ENCODE measurements at places on chromosomes 4 and X. TPM values are rescaled to one million over a fixed set of nuclear protein-coding genes. Genes with fewer than 3 reads are reported as not detected.

- no peak for DNase-seq
Observed at GRCh38 chr4:78312989-78313753, 238.4 kb upstream of the ANXA3 start.

The STEEP1 gene
- 22.1 TPM for total RNA-seq

The ANXA3 gene
- total RNA-seq: 1.7 TPM

The ENOPH1 gene
- total RNA-seq: 57.0 TPM

The TMEM175 gene
- total RNA-seq: 21.0 TPM

DNA sequence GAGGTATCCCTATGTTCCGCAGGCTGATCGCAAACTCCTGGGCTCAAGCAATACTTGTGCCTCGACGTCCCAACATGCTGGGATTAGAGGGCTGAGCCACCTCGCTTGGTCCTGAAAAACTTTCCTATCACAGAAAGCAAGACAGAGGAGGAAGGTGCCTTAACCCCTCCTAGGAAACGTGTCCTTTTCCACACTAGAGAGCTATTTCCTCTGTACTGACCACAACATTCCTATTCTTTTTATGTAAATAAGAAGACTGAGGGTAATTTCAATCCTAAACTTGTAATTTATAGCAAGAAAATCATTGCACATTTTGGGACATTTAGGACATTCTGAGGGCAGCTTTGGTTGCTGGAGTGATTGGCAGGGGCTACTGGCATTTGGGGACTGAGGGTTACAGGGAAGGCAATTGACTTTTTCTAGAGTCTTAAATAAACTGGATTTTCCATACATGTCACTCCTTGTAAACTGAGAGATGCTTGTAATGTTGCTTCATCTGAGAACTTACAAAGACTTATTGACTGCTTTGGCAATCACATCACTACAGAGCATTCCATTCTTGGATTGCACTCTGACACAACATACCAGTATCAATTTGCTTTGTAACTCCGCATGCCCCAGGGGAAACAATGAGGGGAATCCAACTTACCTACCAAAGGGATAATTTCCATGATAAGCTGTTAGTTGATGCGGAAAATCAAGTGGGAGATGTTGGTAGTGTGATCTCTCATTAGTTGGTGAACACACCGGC, 15.6 kb downstream of the XAGE3 start:
- no peak for DNase-seq

The H2BW1 gene
- not detected for total RNA-seq

The LUZP4 gene
- total RNA-seq: not detected

GRCh38 chr4:85092943-85093342, 126.5 kb upstream of the WDFY3 start:
- DNase-seq: no peak

The REPS2 gene
- total RNA-seq: 0.39 TPM

GRCh38 chr4:108556588-108557200, 63.7 kb upstream of the RPL34 start:
- no peak for DNase-seq

DNA sequence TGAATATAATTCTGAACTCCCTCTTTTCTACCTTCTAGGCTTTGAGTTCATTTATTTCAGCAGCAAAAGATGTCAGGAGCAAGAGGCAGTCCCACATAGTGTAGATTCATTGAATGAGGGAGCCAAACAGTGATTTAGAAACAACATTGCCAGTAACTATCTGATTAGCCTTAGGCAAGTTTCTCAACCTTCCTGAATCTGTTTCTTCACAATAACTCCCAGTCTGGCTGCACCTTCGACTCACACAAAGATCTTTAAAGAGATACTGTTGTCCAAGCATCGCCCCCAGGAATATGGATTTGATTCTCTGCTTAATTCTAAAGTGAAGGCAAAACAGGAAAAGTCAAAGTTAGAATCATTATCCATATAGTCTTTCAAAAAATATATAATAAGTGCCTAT, 1026.2 kb downstream of the DMD start:
- DNase-seq: no peak

- peak; percentile 93 for DNase-seq
Observed at GRCh38 chr4:109559983-109560686, at the start of gene MCUB. TSS of gene MCUB (plus strand) at chr4:109560246. CDS start at chr4:109560338, 92 bp downstream.

The HPSE gene
- total RNA-seq: 12.8 TPM

DNA sequence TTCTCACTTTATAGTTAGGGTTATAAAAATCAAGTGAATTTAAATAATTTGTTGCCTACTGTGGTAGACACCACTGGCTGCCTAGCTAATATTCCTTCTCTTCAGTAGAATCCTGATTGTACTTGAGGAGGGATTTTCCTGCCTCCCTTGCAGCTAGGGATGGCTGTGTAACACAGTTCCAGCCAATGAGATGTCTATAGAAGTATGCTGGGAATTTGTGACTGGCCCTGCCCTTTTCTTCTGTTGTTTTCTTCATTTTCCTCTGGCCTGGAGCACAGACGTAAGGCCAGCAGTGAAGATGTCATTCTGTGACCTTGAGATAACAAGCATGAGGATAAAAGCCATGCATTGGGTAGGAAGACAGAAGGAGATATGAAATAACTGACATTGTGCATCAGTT, 145.1 kb downstream of the MGST2 start:
- no peak for DNase-seq

DNA sequence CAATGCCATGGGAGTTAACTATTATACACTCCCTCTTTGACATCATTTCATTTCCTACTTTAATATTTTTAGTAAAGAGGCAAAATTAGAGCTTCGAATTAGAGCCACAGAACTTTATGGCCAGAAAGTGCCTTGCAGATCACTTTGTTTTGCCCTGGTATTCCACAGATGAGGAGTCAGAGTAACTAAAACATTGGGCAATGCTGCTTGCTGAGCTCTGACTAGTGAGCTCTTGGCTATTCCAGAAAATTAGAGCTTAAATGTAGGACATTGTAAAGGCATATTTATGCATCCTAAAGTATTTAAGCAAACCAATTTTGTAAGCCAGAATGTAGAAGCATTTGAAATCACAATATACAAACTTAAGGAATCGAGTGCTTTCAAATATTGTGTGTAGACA, 6.3 kb upstream of the ZNF827 start:
- no peak for DNase-seq

DNA sequence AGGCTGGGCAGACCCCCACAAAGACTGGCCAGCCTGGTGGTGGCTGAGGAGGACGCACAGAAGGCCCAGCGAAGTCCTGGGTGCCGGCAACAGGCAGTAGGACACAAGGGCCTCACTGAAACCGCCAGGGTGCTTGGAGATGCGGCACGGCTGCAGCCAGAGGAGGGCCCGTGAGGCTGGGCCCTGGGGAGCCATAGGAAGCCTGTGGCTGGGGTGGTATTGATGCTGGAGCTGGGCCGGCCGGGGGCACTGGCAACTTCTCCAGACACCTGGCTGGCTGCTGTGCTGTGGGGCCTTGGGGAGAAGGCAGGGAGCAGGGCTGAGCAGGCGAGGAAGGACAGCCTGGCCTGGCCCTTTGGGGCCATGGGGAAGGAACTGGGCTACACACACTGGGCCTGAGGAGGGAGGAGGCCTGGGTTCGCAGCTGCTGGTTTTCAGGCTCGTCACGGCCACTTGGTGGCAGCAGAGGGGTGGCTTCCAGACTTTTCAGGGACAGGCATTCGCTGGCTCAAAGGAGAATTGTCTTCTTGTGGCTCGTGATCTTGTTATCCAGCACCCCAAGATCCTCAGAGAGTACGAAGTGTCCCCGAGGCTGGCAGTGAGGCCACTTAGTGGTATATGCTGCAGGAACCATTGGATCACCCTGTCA, 37.2 kb downstream of the ATP2B3 start:
- peak; percentile 53 for DNase-seq
